ENCODE measurements at places on chromosomes 5 and 9. TPM values are rescaled to one million over a fixed set of nuclear protein-coding genes. Genes with fewer than 3 reads are reported as not detected.

- DNase-seq, result peak; percentile 4
These were observed 24.8 kb downstream of the SARDH start for GRCh38 chr9:133713150-133713959.

- no peak for DNase-seq
These were observed 581.8 kb downstream of the TAF11L14 start for GRCh38 chr5:18216016-18216415.

- no peak for DNase-seq
These were observed 419.4 kb downstream of the RAB3C start for GRCh38 chr5:59002162-59002825.

GRCh38 chr5:57986761-57987341, 473.0 kb downstream of the PLK2 start:
- DNase-seq, result no peak

DNA sequence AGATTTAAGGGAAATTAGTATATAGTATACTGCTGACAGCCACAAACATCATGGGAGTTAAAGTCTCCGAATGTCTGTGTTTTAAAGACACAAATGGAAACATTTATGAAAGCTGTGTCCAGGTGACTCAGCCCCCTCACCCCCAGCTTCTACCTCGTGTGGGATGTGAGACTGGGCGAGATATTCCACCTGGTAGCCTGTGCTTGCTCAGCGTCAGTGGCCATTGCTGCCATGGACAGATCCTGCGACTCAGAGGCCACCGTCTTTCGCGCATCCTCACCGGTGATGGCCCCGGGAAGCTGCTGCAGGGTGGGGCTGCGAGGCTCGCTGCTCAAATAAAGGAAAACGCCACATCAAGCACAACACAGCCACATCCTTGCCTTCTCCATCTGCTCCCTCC, 31.2 kb upstream of the EXOC3 start:
- no peak for DNase-seq

- DNase-seq, result peak; percentile 89
These were observed 79.9 kb downstream of the FNBP1 start for GRCh38 chr9:129962889-129963703.

- no peak for DNase-seq
These were observed 85.5 kb upstream of the SPIN1 start for GRCh38 chr9:88302579-88303324.

DNA sequence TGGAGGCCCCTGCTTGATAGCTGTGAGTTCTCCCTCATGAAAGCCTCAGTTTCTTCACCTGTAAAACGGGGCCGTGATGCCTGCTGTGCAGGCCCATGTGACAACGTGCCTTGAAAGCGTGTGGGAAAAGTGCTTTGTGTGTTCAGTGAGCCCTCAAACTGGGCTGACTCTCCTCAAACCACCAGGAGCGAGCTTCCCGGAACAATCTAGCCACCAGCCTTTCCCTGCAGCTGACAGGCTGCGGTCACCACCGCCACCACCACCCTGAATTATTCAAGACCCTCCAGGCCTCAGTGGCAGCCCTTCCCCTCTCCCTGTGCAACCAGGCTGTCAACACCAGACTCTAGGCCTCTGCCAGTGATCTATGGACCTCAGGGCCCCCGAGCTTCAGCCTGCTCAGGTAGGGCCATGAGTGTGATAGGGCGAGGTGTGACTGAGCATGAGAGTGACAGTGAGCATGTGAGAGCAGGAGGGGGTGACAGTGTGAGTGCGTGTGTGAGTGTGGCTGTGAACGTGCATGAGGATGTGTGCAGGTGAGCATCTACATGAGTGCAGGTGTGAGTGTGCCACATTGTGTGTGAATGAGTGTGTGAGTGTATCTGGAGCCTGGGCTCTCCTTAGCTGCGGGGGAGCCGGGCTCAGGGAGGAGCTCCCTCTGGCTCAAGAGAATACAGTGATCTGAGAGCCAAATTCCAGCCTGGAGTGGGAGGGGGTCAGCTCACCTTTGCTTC, 53.3 kb upstream of the PSD2 start:
- no peak for DNase-seq

GRCh38 chr5:110351430-110351829, 375.0 kb downstream of the TMEM232 start:
- DNase-seq, result no peak

DNA sequence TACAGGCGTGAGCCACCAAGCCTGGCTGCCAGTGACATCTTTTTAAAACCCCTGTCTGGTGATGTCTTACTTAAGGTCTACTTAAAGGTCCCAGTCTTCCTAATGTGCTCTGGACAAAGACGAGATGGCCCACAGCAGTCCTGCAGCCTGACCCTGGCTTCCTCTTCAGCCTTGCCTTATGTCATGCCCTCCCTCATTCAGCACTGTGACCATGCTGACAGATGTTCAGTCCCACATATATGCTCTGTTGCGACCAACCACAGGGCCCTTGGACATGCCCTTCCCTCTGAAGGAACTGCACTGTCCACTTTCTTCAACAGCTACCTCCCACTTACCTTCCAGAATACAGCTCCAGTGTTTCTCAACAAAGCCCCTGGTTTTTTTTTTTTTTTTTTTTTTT, 172.8 kb upstream of the PANK3 start:
- no peak for DNase-seq

DNA sequence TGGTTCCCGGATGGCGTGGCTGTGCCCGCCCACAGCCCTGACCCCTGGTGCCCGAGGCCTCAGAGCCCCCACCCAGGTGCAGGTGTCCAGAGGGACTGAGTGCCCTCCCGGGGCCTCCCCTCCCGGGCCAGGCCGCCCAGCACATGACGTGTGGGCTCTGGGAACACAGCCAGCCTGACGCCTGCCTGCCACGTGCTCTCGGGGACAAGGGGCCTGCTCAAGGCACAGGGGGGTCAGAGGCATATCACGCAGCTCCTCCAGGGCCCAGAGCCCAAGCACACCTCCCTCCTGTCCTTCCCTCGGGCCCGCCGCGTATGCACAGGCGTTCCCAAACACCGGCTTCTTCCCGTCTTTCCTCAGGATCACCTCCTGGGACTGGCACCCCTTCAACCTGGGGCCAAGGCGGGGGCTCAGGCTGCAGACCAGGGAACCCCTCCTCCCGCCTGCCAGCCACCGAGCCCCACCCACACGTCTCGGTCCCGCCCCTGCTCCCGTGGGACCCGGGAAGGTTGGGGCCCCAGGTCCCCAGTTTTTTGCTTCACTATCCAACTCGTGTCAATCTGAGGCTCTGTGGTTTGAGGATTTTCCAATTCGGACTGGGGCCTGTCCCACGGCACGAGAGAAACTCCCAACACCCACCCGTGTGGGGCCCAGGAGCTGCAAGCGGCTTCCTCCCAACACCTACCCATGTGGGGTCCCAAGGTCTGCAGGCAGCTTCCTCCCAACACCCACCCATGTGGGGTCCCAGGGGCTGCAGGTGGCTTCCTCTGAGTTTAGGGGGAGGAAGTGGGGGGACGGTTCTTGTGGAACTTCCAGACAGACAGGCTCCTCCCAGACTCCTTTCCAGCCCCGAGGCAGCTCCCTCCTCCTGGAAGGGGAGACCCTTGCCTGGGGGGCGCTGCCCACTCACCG, 1.5 kb downstream of the LCN10 start:
- peak; percentile 38 for DNase-seq

DNA sequence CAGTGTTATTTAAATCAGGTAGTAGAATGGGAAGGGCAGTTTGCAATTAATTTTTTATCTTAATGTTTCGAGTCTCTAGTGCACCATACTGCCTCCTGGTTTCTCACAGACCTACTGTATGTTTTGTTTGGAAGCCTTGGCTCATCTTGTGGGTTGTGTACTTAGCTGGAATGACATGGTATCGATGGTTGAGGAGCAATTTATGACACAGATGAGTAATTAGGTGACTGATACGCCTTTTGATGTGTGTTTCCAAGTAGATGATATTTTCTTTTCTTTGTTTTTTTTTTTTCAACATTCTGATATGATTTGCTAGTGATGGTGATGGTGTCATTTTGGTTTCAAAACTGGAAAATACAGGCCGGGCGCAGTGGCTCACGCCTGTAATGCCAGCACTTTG, 16.1 kb downstream of the BASP1 start:
- DNase-seq, result no peak

GRCh38 chr5:161446655-161447054, 99.9 kb downstream of the GABRB2 start:
- no peak for DNase-seq

GRCh38 chr5:75200776-75201175, 35.9 kb downstream of the ANKRD31 start:
- DNase-seq, result no peak

- DNase-seq, result no peak
These were observed 210.4 kb upstream of the RFX3 start for GRCh38 chr9:3736161-3736560.

GRCh38 chr5:103867857-103868598, 305.4 kb upstream of the NUDT12 start:
- no peak for DNase-seq

GRCh38 chr9:137235424-137236237, 4.9 kb downstream of the SLC34A3 start:
- no peak for DNase-seq

GRCh38 chr5:169610606-169611005, 26.5 kb upstream of the DOCK2 start:
- DNase-seq, result no peak

DNA sequence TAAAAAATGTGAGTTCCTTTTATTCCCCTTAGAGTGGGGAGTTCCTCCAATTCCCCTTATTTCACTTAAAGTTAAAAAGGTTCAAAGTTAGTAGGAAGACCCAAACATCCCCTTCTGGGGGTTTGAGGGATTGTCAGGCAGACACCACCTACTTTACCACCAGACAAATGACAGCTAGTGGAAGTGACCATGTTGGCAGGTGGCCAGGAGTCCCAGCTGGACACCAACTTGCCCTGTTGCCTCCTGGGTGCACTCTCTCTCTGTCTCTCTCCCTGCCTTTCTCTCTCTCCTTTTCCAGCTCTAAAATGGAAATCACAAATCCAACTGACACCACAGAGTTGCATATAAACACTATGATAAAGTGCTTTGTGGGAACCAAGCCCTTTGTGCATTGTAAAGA, 307.7 kb upstream of the TLE4 start:
- DNase-seq, result no peak

- DNase-seq, result peak; percentile 52
These were observed 6.9 kb upstream of the TRAF1 start for GRCh38 chr9:120933310-120934055.

DNA sequence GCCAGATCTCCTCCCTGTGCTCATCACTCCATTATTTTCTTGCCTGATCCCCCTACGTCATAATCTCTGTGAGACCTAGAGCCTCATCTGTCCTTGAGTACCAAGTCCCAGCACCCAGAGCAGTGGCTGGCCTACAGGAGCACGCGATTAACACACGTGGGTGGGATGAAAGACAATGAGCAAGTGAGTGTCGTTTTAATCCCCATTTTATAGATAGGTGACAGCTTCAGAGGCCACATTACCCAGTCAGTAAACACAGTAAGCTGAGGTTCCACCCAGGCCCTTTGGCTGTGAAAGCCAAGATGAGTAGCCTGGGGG, 17.3 kb downstream of the TRUB2 start:
- no peak for DNase-seq

DNA sequence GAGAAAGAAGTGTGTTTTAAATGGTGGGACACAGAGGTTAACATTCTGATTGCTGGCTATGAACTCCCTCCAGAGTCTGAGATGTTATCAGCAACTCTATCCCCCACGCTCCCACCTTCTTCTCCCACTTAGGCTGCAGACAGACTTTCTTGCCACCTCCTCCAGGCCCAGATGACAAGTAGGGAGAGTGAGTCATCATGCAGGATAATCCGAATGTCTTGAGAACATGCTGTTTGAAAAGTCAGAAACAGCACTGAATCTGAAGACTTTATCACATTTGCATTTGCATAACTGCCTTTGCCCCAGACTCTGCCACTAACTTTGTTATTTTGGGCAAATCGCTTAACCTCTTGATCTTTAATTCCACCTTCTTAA, 139.8 kb downstream of the ESM1 start:
- no peak for DNase-seq

- DNase-seq, result no peak
These were observed 29.6 kb upstream of the BOD1 start for GRCh38 chr5:173645890-173646574.

- no peak for DNase-seq
These were observed 15.0 kb upstream of the S1PR3 start for GRCh38 chr9:88975966-88976889.

DNA sequence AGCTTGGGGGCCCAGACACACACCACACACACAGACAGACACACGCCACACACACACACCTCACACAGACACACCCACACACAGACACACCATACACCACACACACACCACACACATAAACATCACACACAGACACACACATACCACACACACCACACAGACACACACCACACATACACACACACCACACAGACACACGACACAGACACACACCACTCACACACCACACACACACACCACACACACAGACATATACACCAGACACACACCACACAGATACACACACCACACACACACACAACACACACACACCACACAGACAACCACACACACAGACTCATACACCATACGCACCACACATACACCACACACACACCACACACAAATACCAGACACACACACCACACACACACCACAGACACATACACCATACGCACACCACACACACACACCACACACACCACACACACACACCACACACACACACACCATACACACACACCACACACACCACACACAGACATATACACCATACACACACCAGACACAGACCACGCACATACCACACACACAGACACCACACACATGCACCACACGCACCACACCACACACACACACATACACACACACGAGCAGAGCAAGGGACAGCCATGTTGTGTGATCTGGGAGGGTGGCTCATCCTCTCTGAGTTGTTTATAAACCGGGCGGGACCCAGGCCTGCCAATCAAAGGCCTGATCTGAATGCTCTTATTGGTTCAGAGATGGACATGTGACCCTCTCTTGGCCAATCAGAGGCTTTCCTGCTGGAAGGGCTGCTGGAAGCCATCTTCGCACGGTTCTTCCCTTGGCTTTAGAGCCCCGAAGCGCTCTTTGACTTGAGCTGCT, 148.3 kb downstream of the GAPVD1 start:
- DNase-seq, result peak; percentile 43

The PLEKHG4B gene
- total RNA-seq, result not detected

The HRCT1 gene
- total RNA-seq, result not detected

The GPR151 gene
- total RNA-seq, result not detected

The ADAMTS13 gene
- total RNA-seq, result 3.2 TPM

The RAI14 gene
- 5.8 TPM for total RNA-seq

The GABRP gene
- not detected for total RNA-seq

The PCDHGA12 gene
- not detected for total RNA-seq

The AQP7 gene
- total RNA-seq, result not detected

The CNTFR gene
- not detected for total RNA-seq

The AMBP gene
- total RNA-seq, result not detected

The TXNDC8 gene
- not detected for total RNA-seq

The TRAF1 gene
- total RNA-seq, result 85.0 TPM
